Epithelial cell of proximal tubule (primary cell): ENCODE measurements at places on chromosomes 11 and 22.

DNA sequence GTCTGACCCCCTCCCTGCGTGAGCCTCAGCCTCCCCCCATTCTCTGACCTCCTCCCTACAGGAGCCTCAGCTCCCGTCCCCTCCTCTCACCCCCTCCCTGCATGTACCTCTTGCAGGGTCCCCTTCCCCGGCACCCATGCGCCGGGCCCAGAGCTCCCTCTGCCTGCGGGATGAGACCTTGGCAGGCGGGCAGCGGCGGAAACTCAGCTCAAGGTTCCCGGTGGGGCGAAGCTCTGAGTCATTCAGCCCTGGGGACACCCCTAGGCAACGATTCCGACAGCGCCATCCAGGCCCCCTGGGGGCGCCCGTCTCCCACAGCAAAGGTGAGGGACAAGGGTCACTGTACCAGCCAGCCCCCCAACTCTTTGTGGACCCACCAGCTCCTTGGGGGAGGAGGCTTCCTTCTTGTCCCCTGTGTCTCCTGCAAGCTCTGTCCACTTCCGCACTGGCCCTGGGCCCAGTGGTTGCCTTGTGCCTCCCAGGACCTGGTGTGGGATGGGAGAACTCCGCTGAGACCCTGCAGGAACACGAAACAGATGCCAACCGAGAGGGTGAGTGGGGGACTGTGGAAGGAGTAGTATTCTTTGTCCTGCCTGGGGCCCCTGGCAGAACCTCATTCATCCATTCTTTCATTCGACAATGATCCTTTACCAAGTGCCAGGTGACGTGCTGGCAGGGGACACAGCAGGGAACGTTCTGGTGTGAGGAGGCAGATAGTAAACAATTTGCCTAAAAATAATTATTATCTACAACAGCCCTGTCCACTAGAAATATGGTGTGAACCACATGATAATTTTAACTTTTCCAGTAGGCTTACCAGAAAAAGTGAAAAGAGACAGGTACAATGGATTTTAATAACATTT lies 3.7 kb upstream of the RPS6KA4 start:
- no peak for DNase-seq

- no peak for DNase-seq
Measured at GRCh38 chr22:23705358-23705757, 14.5 kb downstream of the RGL4 start.

GRCh38 chr11:122690801-122691548 lies 35.5 kb downstream of the UBASH3B start:
- DNase-seq, result no peak

DNA sequence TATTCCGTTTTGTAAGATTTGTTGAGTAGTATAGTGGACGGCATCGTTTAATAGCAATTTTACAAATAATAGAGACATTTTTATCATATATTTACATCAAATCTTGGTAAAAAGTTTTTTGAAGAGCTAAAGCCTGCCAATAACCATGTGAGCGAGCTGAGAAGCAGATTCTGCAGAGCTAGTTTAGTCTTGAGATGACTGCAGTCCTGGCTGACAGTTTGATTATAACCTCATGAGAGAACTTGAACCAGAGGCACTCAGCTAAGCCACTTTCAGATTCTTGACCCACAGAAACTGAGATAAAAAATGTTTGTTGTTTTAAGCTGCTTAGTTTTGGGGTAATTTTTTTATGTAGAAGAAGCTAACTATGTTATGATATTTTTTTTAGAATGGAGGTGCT lies 78.9 kb downstream of the PDE3B start:
- no peak for DNase-seq

DNA sequence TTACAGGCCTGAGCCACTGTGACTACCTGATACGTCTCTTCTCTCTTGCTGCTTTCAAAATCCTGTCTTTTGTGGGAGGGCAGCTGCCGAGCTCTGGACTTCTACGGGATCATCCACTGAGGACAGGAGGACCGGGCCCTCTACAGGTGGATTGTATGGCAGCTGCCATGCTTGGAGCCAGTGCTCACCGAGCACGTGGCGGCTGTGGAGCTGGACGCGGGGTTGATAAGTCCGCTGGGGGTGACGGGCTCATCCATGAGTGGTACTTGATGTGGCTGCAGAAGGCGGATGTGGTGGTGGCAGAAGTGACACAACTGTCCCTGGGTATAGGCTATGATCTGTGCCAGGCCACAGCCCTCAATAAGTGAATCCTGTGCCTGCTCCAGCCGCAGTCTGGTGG lies 1.8 kb upstream of the CYP2D6 start:
- no peak for DNase-seq

GRCh38 chr11:38130976-38131375 lies 1532.9 kb upstream of the RAG2 start:
- no peak for DNase-seq

DNA sequence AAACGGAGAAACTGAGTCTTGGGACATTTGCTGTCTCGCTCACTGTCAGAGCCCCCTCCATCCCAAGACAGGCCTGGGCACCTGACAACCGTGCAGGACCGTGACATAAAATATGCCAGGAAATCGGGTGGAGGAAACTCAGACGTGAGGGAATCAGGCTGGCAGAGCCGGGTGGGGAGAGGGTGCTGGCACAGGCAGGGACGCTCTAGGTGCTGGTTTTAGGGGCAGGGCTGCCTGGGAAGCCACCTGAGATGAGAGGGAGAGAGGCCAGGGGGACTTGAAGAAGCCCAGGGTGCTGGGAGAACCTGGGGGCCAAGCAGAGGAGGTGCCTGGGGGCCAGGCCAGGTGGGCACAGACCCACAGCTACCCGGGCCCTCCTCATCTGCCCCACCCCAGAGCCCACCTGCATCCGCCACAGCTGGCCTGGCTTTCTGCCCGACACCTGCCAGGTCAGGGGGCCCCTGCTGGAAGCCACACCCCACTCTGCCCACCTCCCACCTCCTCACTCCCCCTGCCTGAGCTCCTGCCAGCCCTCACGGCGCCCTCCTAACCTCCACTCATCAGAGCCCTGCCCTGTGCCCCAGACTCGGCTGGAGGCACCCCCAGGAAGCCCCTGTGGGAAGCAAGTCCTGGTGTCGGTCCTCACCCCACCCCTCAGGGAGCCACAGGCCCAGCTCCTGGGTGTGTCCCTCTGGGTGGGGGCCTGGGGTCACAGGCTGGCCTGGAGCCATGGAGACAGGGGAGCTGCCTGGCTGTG lies 27.3 kb upstream of the MUC5AC start:
- DNase-seq, result no peak

DNA sequence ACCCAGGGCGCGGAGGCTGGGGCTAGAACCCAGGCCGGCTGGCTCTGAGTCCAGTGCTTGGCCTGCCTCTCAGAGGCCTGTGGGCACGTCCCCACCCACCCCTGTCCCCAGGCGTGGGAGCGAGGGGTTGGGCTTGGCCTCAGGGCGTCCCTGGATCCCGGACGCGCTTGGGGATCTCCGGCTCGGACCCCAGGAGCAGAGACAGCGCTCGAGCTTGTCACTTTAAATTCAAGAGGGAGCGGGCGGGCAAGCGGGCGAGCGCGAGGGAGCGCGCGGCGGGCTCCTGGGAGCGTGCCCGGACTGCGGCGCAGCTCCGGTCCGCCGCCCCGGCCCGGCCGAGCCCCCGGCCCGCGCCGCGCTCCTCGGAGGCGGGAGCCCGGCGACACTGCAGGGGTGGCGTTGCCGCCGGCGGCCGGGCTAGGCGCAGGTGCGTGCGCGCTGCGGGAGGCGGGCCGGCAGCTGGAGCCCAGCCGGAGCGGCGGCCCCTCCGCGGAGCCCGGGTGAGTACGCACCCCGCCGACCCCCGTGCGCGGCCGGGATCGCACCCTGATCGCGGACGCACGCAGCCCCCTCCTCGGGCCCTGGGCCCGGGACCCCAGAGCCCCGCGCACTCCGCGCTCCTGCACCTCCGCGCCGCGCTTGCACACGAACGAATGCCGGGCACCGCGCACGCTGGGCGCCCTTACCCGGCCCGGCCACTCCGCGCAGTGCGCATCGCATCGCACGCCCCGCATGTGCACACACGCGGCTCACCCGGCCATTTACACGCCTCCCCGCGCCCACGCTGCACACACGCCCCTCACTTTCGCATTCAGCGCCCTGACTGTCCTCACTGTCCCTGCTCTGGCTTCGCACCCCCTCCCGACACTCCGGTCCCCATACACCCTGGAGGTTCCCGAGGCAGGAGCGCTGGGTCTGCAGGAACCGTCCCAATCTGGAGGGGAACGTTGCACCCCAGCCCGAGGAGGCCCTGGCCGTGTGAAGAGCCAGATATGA lies at the start of gene SYT12:
Gene SYT12, plus strand, starts transcription at position 174 of the 996 bp plus-strand sequence. CDS start 7,011 bp downstream, outside the sequence.
- no peak for DNase-seq

GRCh38 chr11:17294033-17294432 lies 17.5 kb downstream of the NUCB2 start:
- DNase-seq, result no peak

- no peak for DNase-seq
Measured at GRCh38 chr11:106875013-106875412, 143.3 kb downstream of the GUCY1A2 start.

GRCh38 chr11:123452794-123453193 lies 22.7 kb downstream of the GRAMD1B start:
- no peak for DNase-seq

DNA sequence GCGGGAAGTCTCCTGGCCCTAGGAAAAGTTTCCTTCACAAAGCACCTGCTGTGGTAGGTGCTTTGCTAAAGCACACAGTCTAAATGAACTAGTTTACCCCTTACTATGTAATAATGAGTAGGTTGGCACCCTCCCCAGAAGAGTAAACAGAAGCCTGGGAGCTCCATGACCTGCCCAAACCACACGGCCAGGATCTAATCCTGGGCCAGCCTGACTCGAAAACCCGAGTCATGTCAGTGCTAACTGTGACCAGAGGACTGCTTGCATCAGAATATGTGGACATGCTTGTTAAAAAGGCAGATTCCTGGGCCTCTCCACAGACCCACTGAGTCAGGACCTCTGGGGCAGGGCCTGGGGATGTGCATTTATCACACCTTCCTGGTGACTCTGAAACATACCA lies 67.7 kb downstream of the PANX1 start:
- no peak for DNase-seq

DNA sequence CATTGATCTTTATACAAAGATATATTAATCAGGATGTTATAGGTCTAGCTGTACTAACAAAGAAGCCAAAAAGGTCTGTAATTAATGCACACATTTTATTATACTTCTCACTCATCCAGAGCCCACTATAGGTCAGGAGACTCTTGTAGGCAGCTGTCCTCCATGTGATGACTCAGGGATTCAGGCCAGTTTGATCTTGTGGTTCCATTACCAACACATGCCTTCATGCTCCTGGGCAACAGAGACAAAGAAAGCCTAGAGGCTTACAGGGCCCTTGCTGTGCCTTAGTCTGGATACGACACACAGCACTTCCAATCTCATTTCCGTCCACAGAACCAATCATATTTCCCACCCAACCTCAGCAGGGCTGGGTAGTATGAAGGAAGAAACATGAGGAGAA lies 150.3 kb upstream of the NCAM1 start:
- no peak for DNase-seq

GRCh38 chr11:36508743-36509142 lies 1.3 kb downstream of the TRAF6 start:
- no peak for DNase-seq

GRCh38 chr22:48702573-48703264 lies 1125.0 kb downstream of the BRD1 start:
- no peak for DNase-seq

DNA sequence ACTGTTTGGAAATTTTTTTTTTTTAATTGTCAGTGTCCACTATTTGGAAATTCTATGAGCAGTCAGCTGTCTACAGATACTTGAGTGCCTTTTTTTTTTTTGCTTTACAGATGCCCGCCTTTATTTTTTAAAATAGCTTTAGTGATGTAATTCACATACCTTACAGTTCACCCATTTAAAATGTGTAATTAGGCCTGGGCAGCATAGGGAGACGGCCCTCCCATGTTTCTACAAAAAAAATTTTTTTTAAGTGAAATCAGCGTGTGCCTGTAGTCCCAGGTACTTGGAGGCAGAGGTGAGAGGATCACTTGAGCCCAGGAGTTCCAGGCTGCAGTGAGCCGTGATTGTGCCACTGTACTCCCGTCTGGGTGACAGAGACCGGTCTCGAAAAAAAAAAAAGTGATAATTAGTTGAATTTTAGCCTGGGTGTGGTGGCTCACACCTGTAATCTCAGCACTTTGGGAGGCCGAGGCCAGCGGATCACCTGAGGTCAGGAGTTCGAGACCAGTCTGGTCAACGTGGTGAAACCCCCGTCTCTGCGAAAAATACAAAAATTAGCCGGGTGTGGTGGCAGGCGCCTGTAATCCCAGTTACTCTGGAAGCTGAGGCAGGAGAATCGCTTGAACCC lies 1.5 kb downstream of the ZNF143 start:
- no peak for DNase-seq

GRCh38 chr11:16082095-16083055 lies 274.0 kb downstream of the SOX6 start:
- DNase-seq, result no peak

- DNase-seq, result no peak
Measured at GRCh38 chr11:61083601-61084147, 18.6 kb upstream of the CD5 start.

- DNase-seq, result no peak
Measured at GRCh38 chr11:61812736-61813411, 3.9 kb downstream of the FADS1 start.

DNA sequence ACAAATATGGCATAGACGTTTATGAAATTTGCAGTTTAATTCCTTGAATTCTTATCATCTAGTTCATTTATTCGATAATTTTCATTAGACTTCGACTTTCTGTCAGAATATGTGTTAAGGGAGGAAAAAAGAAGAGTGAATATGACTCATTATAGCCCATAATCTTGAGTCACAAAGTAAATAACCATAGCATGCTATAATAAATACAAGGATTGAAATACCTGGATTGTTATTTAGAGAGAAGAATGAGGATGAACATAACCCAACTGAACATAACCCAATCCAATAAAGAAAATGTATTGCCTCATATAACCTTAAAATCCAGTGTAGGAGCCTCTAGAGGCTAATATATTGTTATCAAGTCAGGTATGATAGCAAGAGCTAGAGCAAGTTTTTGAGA lies 1858.3 kb upstream of the RAG2 start:
- DNase-seq, result no peak

GRCh38 chr11:134224710-134225664 lies 516 bp downstream of the VPS26B start:
- DNase-seq, result no peak

DNA sequence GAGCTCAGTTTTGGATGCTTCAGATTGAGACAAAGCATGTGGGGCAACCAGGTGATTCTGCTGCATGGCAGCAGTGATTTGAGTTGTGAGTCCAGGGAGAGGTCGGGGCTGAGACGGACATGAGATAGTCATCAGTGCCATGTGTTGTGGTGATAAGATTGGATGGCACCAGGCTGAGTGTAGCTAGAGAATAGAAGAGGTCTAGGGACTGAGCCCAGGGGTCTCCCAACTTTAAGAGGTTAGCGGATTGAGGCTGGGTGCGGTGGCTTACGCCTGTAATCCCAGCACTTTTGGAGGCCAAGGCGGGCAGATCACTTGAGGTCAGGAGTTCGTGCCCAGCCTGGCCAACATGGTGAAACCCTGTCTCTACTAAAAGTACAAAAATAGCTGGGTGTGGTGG lies 6.3 kb upstream of the CTSD start:
- no peak for DNase-seq

- no peak for DNase-seq
Measured at GRCh38 chr11:125871391-125872137, 15.9 kb upstream of the HYLS1 start.
